Endothelial cell (in vitro differentiated cells): ENCODE measurements at places on chromosomes 12 and 14.

DNA sequence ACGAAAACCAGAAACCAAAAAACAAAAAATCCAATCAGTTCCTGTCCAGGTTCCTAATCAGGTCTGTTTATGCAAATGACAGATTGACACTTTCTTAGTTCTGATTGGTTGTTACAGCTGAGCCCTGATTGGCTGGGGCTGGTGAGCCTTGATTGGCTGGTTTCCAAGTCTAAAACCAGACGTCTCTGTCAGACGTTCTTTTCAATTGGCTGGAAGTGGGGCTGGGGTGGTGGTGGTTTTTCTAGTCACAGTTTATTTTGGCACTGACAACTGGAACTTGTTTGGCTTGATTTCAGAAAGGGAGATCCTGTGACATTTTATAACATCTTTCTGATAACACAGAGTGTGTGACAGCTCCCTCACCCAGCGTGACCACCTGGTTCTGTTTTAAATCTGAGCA lies 36.1 kb upstream of the PRICKLE1 start:
- DNase-seq, result no peak

GRCh38 chr12:39782026-39782545 lies 162.5 kb upstream of the ABCD2 start:
- no peak for DNase-seq

- DNase-seq, result no peak
Measured at GRCh38 chr12:122888232-122888752, 7.6 kb downstream of the VPS37B start.

- no peak for DNase-seq
Measured at GRCh38 chr12:38113991-38114390, 202.6 kb upstream of the ALG10B start.

DNA sequence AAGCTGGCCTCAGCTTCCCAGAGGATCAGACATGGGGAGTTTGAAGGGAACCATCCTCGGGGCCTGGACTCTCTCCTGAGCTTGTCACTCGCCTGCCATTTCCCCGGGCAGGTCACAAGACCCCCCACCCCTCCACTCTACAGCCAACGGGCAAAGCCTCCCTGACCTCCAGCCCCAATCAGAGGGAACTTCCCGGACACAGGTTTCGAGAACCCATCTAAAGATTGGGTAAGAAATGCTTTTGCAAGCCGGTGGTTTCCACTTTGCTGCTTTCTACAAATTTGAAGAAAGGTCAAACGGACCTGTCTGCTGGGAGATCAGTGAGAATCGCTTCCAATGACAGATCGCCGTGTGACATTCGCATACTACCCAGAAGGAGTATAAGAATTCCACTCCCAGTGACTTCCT lies 89.6 kb downstream of the SCARB1 start:
- DNase-seq, result no peak

DNA sequence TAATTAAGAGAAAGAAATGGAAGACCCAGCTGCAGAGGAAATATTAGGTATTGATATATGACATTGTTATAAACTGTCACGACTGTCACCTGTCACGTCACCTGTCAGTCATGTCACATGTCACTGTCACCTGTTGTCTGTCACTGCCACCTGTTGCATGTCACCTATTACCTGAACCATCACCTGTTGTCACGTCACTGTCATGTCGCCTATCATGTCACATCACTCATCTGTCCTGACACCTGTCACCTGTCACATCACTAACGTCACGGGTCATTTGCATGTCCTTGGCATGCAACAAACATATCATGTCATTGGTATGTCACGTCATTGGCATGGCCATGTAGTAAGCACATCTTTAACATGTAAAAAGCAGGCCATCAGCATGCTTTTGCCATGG lies 26.6 kb upstream of the TESC start:
- no peak for DNase-seq

DNA sequence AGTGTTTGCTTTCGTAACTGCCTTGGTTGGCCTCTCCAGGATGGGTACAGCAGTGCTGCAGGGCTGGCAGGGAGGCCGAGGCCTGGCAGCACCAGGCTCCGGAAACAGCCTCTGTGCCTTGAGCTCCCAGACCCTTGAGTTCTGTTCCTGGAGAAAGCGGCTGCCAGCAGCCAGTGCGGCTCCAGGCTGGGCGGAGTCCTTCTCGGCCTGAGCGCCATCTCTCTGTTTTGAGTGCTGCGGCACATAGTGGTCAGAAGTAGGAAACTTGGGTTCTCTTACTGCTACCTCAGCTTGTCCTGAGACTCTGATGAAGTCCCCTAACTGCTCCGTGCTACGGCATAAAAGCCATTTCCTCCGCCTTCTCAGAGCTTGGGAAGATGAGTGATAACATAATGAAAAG lies 65.9 kb downstream of the KCNA1 start:
- DNase-seq, result no peak

DNA sequence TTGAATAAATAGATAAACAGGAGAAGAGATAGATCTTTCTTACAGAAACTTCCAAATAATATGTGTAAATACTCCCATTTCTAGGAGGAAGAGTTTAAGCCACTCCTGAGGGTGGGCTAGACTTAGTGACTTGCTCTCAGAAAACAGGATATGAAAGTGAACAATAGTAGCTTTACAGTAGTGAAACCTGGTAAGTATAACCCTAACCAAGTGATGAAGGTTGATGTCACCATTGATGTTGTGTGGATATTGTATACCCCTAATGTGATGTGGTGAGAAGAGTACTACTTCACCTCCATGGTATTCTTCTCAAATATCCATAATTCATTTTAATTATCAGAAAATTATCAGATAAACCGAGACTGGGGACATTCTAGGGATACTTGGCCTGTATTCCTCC lies 20.9 kb downstream of the AKAP6 start:
- DNase-seq, result no peak

DNA sequence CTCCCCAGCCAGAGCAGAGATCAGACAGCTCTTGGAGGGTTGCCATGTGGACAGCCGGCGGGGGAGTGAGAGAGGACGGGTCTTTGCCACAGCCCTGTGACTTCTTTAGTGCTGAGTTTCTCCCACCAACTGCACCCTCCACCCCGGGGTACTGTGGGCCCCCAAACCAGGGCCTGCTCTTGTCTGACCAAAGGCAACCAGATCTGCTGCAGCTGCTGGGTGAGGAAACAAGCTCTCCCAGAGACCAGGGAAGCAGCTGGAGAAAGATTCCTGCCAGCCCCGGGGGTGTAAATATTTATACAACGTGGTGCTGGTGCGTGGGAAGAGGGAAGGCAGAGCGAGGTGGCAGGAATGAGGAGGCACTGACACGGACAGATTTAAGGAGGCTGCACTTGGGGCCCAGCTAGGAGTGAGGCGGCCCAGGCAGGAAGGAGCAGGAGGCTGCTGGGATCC lies 14.3 kb upstream of the ZFP36L1 start:
- DNase-seq, result no peak

- no peak for DNase-seq
Measured at GRCh38 chr14:72679536-72680151, 214.3 kb downstream of the DPF3 start.

DNA sequence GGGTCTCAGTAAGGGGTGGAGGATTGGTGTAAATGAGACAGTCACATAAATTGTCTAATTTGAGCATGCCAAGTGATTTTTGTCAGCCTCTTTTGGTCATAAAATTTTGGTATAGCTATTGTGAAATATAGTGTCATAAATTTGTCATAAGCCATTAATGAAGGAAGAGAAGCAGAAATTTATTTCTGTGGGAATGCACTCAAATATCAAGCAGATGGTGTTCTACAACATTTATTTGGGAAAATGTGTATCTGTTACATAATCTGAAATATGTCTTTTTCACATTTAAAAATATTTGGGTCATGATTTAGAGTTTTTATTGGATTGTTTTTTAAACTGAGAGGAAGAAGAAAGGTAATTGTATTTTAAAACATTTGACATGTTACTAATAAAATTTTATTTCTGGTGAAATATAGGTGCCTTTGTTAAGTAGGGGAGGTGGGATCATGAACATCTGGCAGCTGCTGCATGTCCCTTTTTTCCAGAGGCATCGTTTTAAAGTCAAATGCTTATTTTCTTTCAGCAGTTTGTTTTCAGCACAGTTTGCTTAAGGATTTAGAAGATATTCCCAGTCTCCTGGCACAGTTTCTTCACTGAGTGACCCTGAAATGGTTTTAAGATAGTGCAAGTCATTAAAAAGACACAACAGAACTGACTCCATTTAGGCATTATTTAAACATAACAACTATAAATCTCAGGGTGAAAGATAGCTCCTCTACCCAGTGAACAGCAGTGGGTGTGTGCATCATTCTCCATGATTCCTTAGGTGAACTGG lies 371.7 kb downstream of the SNAPC1 start:
- no peak for DNase-seq

- no peak for DNase-seq
Measured at GRCh38 chr12:131380965-131381705, 329.8 kb upstream of the SFSWAP start.

GRCh38 chr12:103727638-103728037 lies 113.4 kb downstream of the NT5DC3 start:
- DNase-seq, result no peak

GRCh38 chr12:110637869-110638441 lies 24.0 kb downstream of the TCTN1 start:
- no peak for DNase-seq

DNA sequence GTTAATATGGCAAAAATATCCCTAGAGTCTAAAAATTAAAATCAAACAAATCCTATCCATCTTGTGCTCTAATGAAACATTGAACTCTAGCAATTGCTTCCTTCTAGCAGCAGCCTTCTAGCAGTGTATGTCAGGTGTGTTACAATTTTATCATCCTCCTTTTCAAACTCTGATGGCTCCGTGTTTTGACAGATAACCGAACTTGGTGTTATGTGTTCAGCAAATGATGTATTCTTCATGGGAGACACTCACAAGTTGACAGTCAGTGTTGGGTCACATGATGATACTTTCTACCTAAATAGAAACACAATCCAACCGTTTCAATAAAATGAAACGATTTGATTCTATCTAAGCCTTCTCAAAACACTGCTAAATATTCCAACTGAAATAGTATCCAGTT lies 525.3 kb upstream of the NOVA1 start:
- DNase-seq, result no peak

DNA sequence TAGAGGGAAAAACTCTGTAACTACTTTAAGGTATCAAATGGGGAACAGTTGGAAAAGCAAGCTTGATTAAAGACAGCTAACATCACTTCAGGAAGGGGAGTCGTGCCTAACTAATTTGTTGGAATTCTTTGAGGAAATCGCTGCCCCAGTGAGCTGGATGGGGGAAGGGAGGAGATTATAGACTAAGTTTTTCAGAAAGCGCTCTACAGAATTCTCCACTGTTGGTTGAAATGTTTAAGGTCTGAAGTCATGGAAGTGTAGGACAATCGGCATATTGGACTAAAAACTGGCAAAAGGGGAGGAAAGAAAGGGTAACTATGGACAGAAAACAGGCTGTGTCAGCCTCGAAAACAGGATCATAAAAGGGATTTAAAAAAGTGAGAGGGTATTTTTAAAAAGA lies 229.9 kb upstream of the HMGA2 start:
- no peak for DNase-seq

DNA sequence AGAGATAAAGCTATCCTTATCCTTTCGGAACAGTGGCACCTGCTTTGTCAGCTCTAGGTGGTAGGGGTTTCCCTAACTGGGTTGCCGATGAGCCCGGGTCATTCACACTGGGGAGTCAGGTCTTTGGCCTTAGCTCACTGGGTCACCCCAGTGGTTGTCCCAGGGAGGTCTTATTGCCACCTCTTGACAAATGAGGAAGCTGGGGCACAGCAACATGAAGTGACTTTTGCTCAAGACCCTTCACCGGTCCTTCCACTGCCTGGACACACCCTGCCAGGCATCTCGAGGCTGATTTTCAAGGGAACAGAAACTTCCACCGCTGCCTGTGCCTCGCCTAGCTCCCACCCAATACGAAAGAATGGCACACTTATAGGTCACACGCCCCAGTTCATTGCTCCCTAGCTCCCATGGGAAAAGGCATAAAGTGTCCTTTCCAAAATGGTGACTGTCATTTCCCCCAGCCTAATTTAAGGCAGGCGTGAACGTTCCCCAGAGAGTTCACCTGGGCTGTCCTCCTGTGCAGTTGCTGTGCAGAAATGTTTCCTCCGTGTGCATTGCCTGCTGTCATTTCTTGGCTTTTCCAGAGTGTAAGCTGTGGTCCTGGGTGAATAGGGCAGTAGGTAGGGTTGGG lies 156.1 kb upstream of the CCND2 start:
- DNase-seq, result no peak

- DNase-seq, result no peak
Measured at GRCh38 chr14:102829016-102829548, 51.8 kb downstream of the TRAF3 start.

DNA sequence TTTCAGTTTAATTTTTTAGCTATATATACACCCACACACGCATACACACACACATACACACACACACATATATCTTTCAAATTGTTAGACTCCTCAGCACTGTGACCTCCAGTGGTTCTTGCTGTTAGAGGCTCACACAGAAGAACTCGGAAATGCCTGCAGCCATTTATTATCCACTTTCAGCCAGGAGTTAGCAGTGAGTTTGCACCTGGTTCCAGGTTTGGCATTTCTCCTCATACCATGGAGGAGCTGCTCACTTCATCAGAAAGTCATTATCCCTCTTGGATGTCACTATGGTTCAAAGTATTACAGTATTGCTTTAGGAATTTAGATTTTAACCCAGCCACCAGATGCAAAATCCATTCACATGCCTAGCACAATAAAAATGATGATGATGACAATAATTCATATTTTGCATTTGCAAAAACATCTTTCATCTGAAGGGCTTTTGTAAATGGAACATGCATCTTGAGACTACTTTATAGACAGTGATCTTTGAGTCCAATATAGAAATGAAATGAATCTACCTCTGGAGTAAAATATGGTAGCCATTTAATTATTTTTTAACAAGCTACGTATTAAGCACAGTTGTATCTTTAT lies 42.3 kb downstream of the NPAS3 start:
- no peak for DNase-seq

DNA sequence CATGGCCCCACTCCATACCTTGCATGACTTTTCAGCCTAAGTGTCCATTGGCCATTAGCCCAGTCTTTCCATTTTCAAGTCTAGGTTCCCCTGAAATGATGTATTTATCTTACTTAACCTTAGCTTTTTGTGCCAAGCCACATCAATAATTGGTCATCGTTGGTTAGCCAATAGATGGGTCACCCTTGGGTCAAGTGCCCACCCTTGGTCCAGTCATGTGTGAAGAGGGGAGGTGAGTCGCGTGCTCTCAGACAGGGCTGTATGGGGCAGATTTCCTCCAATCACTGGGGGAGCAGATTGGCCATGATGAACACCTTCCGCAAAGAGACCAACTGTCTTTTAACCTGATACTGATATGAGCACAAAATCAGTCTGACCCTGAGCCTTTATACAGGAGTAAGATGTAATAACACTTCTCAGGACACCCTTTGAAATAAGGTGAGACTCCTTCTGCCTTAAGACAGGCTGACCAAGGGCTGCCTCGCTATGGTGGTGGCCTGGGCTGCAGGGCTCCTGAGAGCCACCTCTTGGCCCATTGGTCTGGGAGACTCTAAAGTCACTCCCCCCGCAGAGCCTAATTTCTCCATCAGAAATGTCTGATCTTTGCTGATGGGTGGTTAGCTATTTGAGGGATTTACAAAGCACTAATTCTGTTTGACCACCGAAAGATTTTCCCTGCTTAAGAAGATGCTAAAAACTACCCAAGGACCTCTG lies 143.2 kb downstream of the ZFP36L1 start:
- no peak for DNase-seq

GRCh38 chr12:56658921-56659320 lies 13.1 kb upstream of the ATP5F1B start:
- DNase-seq, result no peak
